T-helper 1 cell (primary cell): ENCODE measurements at places on chromosomes 5 and 9.

DNA sequence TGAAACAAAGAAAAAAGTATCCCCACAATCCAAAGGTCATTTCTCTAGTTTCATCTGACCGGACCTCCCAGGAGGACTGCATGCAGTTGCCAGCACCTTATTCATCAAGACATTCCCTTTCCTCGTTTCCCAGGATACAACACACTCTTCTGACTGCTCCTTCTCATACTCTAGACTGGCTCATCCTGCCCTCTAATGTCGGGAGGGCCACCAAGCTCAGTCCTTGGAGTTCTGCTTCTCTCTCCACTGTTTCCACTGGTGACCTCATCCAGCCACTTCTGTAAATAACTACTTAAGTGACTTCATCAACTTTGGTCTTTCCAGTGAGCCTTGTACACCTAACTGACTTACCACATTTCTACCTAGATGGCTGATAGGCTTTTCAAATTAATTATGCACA, 179.1 kb downstream of the EPB41L4A start:
- no peak for DNase-seq

DNA sequence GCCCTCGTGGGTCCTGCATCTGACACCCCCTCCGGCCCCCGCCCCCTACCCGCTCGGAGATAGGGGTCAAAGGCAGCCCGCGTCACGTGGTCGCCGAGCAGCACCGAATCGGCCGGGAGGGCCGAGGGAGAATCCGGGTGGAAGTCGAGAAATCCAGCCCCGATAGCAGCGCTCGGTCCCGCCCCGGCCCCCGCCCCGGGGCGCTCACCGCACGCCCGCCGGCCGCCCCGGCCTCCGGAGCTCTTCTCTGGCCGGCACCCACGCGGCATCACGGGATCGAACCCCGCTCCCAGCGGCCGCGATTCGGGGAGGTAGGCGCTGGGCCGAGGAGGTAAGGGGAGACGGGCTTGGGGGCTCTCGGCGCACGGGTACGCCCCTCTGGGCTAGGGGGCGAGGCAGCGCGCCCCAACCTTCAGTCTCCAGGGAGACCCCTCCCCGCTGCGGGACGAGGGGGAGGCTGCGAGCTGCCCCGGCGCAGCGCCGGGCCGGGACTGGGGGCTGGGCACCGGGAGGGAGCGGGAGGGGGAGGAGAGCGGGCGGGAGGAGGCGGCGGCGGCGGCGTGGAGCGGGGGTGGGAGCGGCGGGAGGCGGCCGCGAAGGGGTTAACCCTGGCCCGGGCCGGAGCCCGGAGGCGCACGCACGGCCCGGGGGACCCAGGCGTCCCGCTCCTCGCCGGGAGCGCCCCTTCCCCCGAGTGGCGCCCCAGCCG, 22.1 kb upstream of the NDST1 start:
- DNase-seq: no peak

- DNase-seq: no peak
These were observed 51.4 kb upstream of the RARS1 start for GRCh38 chr5:168434746-168435321.

DNA sequence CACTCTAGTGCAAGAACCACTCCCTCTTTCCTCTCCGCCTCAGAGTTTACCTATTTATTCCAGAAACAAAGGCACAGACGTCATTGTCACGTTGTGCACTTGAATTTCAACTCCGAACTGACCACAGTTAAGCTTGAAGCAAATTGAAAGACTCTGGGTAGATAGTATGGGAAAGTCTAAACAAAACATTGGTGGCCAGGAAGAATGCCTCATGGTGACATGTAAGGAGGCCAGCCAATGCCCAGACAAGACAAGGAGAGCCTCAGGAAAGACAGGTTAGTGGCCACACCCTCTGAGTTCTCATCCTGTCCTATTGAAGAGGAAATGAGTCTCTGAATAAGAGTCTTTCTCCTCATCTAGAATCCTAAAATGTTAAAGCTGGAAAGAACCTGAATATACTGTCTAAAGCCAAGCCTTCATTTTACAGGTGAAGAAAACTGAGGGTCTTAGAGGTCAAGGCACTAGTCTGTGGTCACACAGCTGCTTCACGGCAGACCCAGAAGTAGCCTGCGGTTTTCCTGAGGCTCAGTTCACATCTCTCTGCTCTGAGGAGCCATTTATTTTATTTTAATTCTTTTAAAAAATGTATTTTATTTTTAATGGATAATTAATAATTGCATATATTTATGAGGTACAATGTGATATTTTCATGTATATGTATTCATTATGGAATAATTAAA, 30.2 kb downstream of the ZFAND5 start:
- no peak for DNase-seq

DNA sequence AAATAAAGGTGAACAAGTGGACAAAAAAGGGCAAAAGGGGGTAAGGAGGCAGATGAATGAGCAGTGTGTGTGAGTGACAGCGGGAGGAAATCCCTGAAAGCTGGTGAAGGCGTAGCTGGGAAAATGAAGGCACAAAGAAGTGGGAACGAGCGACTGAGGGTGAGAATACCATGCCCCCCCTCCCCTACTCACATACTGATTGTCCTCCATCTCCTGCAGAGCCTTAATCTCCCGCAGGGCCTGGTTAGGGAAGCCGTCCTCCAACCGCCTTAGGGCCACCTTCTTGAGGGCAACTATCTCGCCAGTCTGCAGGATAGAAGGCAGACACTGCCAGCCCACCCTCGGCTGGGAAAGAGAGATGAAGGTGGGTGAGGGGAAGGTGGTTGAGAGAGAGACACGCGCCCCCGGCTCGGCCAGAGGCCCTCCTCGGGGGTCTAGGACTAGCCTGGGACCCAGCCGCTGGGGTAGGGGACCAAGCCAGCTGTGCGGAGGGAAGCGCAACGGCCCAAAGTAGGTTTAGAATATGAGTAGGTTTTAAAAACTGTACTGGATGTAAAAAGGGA, 522 bp downstream of the CDK20 start:
- no peak for DNase-seq

- no peak for DNase-seq
These were observed 29.1 kb downstream of the CFAP77 start for GRCh38 chr9:132439153-132439552.

DNA sequence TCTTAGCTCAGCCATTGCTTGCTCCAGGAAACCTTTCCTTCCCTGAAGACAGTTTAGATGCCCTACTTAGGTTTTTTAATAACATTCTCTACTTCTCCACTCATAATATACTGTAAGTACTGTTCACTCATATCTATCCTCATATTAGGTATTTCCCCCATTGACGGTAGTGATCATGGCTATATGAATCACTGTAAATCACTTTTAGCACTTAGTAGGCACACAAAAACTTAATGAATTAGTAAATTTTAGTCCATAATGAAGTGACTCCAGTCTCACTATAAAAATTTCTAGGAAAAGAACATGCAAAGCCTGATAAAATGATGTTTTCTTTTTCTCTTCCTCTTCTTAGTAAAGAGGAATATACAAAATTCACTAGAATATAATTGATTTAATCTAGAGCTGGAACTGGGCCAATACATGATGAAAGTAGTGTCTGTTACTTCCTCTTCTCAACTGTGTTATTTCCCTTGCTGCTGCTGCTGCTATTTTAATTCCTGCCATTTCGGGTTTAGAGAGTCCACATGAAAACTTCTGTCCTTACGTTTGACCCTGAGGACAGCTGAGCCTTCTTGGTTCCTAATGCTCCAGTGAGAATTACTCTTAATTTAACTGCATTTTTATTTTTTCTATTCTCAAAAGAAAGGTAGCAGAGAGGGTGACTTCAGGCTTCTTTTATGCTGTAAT, 73.5 kb downstream of the LNPEP start:
- no peak for DNase-seq

GRCh38 chr5:1517838-1518237, 5.9 kb downstream of the LPCAT1 start:
- DNase-seq: no peak

- DNase-seq: no peak
These were observed 166.1 kb downstream of the CD180 start for GRCh38 chr5:67030289-67031056.

DNA sequence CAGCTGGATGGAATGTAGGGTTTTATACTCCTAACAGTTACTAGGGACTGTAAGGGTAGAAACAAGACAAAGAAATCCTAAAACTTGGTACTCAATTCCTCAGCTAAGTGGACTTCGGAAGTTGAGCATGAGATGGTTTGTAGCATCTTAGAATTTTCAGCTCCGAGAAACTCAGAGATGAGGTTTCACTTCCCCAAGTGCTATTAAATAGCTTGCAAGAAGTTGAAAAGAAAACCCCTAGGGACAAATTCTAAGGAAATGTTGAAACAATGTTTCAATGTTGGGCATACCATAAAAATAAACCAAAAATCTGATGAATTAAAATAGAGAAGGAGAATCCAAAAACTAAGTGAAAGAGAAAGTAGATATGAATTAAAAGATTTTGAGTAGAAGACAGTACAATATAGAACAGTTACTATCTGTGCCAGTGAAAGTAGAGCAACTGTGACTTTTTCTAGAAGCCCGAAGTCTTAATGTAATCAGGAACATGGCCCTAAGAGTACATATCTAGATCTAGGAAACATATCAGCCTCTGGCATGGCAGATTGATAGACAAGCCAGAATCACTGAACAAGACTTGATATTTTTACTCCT, 308.6 kb upstream of the RGMB start:
- DNase-seq: no peak

- DNase-seq: no peak
These were observed 91.7 kb downstream of the MACROH2A1 start for GRCh38 chr5:135307143-135307903.

DNA sequence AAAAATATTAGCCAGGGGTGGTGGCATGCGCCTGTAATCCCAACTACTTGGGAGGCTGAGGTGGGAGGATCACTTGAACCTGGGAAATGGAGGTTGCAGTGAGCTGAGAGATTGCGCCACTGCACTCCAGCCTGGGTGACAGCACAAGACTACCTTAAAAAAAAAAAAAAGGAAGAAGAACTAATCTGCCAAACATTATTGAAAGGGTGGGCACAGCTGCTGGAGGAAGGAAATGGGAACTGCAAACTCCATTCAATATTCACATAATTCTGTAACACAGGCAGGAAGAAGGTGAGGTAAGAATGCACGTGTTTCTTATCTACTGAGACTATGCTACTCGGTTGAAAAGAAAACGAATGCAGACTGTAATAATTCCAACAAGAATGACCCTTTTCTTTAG, 121.1 kb upstream of the GNA14 start:
- no peak for DNase-seq

DNA sequence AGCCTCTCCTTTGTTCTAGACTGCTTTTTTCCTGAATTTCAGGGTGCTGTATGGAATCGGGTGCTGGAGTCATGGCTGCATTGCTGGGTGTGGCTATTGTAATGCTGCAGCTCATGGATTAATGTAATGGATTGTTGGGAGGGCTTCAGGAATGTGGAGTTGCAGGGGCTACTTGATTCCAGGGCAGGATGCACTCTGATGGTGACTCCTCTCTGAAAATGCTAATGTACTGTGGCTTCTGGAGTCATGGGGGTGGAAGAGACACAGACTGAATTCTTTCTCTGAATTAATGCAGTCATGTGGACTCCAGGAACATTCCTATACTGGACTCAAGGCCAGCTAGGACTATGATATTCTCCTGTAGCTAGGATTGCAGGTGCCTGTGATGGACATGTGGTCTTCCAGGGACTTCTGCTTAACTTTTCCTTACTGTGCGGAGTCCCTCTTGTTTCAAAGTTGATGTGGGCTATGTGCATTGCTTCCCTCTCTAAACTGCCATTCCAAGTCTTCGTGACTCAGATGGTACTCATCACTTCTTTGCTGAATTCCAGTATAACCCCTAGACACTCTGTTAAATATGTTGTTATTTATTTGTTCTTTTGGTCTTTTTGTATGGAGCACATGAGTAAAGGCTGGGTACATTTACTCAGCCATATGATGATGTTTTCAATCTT, 396.2 kb downstream of the KCTD16 start:
- no peak for DNase-seq
